Activated CD4-positive, alpha-beta T cell treated with anti-CD3 and anti-CD28 coated beads, Interleukin-2, amount 50 U/mL, for 24 hours (primary cell): ENCODE measurements at places on chromosomes 13 and 19.

GRCh38 chr13:86986448-86986847 lies 684.7 kb upstream of the SLITRK5 start:
- DNase-seq: no peak

GRCh38 chr19:6392221-6393073 lies 517 bp downstream of the GTF2F1 start:
- no peak for DNase-seq

DNA sequence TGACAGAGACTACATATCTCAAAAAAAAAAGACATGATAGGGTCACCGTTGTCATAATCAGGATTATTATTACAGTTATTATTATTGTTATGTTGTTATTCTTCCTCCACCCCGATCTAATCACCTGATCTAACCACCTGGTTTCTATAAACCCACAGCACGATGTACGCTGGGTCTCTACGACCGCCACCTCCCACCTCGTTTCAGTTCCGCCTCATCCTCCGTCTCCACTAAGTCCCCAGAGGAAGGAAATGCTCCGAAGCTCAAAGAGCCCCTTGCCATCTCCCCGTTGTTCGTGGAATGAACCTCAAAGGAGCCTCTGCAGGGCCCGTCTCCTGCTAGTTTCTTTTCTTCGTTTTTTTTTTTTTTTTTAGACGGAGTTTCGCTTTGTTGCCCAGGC lies 15.9 kb upstream of the MEIS3 start:
- no peak for DNase-seq

DNA sequence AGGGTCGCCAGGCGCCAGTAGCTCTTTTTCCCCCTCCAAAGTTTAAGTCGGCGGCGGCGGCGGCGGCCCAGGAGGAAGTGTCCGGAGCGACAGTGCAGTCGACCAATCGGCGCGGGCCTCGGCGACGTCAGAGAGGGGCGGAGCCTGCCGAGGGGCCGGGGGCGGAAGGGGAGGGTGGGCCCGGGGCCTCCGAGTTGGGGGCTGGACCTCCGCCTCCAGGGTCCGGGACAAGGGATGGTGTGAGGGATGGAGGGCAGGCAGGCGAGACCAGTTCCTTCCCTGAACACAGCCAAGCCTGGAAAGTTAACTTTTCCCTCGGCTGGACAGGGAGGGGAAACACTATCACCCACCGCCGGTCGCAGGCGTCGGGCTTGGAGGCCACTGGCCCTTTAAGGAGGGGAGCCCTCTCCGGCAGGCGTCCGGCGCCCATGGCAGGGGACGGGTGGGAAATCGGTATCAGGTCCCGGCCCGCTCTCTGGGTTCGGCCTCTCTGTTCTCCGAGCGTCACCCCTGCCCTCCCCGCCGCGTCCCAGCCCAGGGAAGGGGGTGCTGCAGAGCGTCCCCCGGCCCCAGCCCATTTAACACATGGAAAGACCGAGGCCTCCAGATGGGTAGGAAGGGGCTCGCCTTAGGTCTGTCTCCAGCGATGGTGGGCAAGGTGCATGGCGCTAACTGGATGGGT lies at the start of gene PRKD2:
Gene PRKD2 (minus strand): TSS at position 81 of the 682 bp plus-strand sequence. CDS start 744 bp downstream, outside the sequence.
- peak; percentile 82 for DNase-seq

DNA sequence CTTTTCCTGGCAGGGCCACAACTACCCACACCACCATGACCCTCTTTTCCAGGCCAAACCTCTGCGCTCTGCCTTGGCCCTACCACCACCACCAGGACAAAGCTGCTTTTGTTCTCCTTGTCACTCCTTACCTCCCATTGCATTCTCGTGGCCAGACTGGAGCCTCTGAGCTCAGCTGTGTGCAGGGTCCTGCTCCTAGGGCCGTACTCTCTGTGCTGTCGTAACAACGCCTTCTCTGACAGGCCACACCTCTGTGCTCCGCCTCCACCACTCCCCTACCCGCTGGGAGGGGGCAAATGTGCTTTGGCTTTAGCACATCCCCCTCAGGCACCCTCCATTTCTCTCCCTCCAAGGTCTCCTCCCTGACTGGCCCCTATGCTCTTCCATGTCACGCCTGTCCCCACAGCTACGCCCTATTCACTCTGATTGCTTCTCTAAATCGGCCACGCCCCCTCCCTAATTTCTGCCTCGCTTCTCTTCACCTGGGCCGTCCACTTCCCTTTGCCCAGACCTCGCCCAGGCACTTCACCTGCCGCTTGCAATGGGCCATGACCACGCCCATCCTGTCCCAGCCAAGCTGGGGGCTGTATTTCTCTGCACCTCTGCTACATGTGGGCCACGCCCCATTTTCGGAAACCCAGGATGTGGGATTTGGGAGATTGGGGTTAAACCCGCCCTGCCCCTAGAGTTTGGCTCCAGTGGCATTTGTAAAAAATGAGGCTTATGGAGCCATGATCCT lies 472.3 kb downstream of the KLF12 start:
- DNase-seq: no peak

GRCh38 chr13:37640499-37640898 lies 41.9 kb upstream of the POSTN start:
- DNase-seq: no peak

DNA sequence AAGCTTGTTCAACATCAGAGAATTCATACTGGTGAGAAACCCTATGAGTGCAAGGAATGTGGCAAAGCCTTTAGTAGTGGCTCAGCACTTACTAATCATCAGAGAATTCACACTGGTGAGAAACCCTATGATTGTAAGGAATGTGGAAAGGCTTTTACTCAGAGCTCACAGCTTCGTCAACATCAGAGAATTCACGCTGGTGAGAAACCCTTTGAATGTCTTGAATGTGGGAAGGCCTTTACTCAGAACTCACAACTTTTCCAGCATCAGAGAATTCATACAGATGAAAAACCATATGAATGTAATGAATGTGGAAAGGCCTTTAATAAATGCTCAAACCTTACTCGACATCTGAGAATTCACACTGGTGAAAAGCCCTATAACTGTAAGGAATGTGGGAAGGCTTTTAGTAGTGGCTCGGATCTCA lies 25.2 kb downstream of the ZNF383 start:
- DNase-seq: no peak
